ENCODE measurements at places on chromosomes 7 and 10.

DNA sequence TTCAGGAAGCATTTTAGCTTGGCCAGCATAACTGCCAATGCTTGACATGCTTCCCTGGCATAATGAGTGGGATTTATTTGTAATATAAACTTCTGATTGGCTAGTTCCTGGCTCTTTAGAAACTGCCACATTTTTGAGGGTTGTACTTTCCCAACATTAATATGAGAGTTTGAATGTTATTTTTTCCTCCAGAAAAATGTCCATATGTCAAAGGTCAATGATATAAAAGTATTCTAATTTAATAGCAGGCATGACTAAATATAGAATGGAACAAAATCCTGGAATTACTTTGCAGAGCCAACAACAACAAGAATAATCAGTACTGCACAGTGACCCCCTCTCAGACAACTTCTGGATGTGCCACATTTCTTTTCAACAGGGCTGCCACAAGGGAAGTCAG is 352.6 kb downstream of the PRPF18 start:
- peak; percentile 79 for DNase-seq

DNA sequence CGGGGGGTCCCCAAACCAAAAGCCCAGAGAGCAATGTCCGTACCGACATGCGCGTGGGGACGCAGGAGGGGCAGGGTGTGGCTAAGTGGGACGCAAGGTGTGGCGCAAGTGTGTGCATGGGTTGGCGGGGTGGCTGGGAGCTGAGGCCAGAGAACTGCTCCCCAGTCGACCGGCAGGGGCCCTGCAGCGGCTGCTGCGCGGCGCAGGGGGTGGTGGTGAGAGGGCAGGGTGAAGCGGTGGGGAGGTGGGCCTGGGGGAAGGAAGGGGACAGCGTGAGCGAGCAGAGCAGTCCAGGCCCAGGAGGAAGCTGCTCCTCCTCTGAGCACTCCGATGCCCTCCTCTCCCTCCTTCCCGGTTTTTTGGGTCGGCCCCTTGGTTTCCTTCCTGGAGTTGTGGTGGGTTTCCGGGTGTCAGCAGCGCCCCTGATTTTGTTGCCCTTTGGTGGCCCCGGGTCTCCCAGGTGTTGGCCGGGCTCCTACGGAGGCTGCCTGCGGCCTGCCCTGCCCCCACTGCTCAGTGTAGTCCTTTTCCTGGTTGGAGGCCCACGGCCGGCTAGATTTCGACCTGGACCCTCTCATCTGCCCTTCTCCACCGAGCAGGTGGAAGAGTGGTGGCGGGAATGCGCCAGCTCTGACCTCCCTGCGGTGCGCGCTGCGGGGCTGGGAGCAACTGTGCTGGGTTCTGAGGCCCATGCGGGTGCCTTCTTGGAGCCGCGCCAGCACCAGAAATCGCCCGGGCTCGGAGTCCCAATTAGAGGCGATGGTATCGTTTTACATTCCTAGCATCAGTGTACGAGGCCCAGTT is 40.5 kb upstream of the COMTD1 start:
- no peak for DNase-seq

DNA sequence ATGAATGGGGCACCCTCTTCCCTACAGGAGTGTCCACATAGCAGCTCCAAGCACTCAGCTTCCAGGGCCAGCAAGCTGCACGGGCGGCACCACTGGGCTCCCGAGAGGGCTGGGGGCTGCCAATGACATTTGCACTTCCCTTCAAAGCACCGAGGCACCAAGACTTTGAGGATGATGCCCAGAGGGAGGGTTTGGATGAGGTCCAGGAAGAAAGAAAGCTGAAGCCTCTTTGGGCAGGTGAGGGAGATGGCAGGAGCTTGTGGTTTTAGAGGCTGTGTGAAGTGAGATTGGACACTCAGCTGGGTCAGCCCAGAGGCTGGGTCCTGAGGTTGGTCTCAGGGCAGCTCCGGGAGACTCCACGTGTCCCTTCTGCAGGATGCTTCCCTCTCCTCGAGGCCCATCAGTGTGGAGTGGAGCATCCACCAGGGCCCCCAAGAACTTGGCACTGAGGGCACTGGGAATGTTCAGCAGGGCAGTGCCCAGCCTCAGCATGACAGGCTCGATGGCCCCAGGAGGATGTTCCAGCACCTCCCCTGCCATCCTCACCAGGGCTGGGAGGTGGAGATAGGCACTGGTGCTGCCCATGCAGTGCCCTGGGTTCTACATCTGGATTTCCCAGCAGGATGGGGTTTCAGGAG is 54.9 kb upstream of the IGFBP3 start:
- DNase-seq, result no peak

- peak; percentile 24 for DNase-seq
Measured at GRCh38 chr7:39741942-39742623, 118.7 kb downstream of the RALA start.

DNA sequence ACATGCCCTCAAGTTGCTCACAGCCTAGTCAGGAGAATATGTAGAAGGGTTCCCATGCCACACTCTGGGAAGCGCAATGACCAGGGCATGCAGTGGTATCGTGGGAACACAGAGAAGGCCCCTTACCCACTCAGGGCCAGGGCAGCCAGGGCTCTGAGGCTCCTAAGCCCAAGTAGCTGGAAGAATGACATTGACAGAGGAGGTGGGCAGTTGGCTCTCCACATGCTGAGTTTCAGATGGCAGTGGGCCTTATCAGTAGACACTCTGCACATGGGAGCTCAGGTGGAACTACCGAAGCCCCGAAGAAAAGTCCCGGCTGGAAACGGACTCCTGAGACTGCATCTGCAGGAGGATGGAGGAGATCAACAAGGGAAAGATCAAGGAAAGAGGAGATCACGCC is 15.7 kb upstream of the SVOPL start:
- no peak for DNase-seq

DNA sequence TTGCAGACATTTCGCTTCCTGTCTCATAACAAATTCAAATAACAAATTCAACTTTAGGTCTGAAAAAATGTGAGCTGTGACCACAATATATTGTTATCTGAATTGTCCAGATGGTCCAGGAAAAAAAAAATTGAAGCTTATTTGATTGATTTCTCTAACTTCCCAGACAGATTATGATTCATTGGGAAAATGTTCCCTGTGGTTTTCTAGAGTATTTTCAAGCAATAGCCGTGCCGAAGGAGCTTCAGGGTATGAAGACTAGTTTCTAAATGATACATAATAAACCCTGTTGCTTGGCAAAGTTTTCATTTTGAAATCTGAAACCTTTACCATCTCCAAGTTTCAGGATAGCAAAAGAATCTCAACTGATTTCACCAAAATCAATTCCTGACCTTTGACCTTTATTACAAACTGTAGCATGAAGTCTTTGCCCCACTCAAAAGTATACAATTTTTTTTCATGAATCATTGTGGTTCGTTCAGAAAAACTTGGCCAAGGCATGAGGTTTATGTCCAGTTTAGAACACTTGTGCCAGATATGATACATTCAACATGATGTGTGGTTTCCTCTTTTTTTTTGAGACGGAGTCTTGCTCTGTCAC is 109.9 kb downstream of the JCAD start:
- peak; percentile 100 for DNase-seq

GRCh38 chr10:33706746-33707145 is 372.3 kb upstream of the NRP1 start:
- peak; percentile 87 for DNase-seq

GRCh38 chr10:13681960-13682359 is 95.2 kb downstream of the PRPF18 start:
- DNase-seq, result no peak
